ENCODE measurements at places on chromosomes 3 and 15.

DNA sequence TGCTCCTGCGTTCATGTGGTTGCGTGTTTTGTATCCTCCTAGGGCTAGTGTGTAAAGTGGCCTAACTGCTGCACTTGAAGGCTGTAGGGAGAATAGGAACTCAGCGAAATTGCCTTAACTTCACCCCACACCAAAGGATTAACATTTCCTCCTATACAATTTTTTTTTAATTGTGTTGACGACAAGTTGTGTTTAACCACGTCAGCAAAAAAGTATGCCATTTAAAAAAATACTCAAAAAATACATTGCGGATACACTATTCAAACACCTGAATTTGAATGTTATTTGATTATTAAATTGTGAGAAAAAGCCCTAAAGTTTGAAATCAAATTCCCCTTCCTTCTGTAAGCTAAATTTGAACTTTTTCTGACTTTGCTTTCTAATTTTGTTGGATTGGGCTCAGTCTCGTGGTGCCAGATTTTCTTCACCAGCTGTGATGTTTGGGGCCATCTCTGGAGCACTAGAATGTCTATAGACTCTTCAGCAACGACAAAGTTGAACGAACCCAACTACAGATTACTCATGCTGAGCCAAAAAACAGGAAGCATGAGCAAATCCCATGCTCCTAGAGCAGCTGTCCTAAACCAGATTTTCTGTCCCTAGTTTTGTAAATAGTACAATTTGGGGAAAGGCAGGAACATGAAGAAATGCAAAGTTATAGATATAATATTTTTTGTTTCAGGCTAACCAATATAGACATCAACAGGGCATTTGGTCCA lies 8.1 kb upstream of the SLC9A9 start:
- DNase-seq: no peak

DNA sequence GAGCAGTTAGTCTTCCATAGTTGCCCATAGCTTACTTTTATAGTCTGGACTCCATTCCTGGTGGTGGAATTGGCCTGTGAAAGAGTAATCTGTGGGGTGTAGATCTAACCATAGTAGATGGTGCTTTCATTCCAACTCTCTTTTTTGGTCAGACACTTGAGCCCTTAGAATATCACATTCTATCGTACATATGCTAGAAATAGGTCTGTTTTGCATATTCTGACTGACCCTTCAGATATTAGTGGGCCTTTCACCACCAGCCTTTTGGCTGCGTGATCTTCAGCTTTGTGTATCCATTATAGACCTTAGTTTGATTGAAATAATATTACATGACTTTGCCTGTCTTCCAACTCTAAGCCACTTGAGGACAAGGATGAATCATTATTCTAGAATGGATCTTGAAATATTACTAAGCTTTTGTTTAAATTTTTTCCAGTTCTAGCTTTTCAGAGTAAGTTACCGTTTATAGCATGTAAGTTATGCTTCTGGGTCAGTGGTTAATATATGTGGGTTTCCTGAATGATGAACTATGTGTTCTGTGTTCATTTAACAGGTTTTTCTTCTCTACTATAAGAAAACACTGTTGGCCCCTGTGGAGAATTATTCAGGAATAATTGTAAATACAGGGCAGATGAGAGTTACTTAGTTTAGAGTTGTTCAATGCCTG lies 8.7 kb downstream of the RAB7A start:
- no peak for DNase-seq

DNA sequence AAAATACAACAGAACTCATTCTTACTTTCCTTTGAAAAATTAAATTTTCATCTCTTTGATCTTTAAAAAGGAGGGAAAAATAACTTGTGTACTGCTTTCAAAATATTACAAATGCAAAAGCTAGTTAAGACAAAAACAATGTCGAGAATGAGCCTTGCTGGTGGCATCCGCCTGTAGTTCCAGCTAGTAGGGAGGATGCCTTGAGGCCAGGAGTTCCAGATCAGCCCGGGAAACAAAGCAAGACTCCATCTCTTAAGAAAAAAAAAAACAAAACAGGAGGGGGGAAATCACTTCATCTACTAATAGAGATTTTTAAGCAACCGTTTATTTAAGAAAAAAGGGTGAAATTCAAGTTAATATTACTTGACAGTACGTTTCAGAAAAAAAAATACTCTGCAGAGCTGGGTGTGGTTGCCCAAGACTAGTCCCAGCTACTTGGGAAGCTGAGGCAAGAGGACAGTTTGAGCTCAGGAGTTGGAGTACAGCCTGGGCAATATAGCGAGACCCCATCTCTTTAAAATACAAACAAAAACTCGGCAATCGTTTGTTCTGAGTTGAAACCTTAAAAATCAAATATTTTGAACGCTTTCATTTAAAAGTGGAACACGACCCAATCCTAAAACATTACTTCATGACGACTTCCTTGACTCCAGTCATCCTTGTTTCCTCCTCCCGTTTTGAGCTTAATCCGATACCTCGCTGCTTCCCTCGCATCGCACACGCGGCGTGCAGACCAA lies 1.2 kb downstream of the KPNA1 start:
- DNase-seq: no peak

GRCh38 chr15:72961346-72961745 lies 90.9 kb upstream of the NEO1 start:
- no peak for DNase-seq

GRCh38 chr3:181534781-181535221 lies 176.9 kb upstream of the SOX2 start:
- DNase-seq: no peak

GRCh38 chr3:8529738-8530525 lies 28.3 kb downstream of the LMCD1 start:
- DNase-seq: no peak

- no peak for DNase-seq
Measured at GRCh38 chr15:90291679-90292356, 26.3 kb downstream of the NGRN start.

DNA sequence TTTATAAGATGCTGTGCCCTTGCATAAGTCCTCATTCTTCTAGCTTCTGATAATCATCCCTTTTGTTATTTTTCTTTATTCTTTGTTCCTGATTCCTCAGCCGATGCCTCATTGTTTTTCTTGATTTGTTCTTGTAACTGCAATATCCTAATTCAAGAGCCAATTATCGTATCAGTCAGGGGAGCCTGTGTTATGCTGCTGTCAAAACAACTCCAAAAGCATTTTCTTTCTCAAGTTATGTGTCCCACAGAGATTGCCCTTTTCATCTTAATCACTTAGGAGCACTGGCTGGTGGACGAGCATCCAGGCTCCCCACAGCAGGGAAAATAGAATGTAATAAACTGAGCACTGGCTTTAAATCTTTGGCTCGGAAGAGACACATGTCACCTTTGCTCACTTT lies 207.3 kb downstream of the CHL1 start:
- no peak for DNase-seq

- DNase-seq: peak; percentile 52
Measured at GRCh38 chr3:30996467-30996866, 102.0 kb upstream of the GADL1 start.

GRCh38 chr3:106257172-106257571 lies 388.4 kb upstream of the CBLB start:
- DNase-seq: no peak

DNA sequence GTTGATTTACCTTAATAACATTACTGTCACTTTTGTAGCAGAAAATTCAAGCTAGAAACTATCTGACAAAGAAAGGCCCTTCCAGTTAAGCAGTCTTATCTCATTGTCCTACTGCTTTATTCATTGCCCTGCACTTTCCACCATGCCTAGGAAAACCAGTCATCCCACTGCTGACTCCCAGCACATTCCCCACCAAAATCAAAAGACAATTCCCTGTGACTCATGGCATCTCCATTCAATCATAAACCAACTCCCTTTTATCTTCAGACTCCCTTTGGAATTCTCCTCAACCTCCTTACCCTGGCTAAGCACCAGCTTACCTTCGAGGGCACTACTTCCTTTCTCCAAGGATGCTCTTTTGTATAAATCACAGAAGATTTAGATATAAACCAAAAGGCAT lies 184.3 kb downstream of the PLCH1 start:
- DNase-seq: peak; percentile 23

GRCh38 chr3:141015481-141015880 lies 35.7 kb upstream of the SPSB4 start:
- no peak for DNase-seq

- DNase-seq: no peak
Measured at GRCh38 chr3:23029001-23029400, 174.1 kb upstream of the UBE2E2 start.

- DNase-seq: no peak
Measured at GRCh38 chr3:177470197-177470941, 273.1 kb upstream of the TBL1XR1 start.

GRCh38 chr15:42273900-42274701 lies 868 bp upstream of the TMEM87A start:
- DNase-seq: no peak

GRCh38 chr3:104429727-104430126 lies 937.0 kb upstream of the ALCAM start:
- DNase-seq: no peak

DNA sequence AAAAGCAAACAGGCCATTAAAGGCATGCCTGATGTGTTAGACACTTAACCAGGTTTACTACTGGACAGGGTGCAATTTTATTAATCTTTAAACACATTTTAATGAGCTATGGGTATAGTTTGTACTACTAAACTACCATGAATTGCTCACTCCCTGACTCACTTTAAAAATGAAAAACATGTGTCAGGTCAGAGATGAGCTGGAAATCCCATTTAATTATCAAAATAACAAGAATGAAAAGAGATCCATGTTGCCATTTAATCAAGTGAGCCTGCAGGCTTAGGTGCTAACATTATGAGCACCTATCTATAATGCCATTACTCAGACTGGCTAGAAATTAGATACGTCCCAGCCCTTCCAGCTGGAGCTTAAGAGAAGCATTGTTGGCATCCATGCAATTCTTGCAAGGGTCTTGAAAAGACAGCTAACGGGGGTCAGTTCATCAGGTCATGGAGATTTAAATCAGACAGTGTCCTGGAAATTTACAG lies 224.4 kb downstream of the THRB start:
- no peak for DNase-seq

DNA sequence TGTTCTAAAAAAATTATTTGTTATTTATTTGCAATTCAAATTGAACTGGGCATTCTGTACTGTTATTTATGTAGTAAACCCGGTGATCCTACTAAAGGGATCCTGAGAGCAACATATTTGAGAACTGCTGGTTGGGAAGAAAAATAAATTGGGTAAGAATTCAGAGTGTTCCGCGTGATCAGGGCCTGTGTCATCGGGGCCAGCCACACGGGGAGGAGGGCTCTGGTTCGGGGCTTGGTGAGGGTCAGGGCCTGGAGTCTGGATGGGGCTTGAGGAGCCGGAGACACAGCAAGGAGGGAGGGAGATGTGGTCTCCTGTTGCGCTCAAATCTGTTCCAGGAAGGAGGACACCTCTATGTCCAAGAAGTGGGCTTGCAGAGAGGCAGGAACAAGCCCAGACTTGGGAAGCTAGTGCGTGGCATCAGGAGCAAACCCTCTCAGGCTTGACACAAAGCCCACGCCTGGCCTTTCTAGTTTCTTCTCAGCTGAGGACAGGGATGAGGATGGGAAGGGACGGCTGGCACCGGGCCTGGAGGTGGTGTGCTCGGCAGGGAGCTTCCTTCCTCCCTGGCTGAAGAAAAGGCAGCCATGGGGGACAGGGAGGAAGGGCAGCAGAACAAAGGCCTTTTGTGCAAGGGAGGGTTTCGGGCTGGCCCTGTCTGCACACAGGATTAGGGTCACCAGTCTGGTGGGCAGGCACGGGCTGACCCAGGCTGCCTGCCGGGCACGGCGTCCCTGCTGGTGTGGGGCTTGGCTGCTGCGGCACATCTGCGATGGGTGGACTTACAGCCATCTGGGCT lies 22.9 kb upstream of the FBLN2 start:
- DNase-seq: no peak

GRCh38 chr15:68419301-68420175 lies 12.4 kb downstream of the ITGA11 start:
- no peak for DNase-seq

GRCh38 chr3:154182322-154182922 lies 61.2 kb downstream of the ARHGEF26 start:
- no peak for DNase-seq

- peak; percentile 57 for DNase-seq
Measured at GRCh38 chr3:97138914-97139541, 324.6 kb downstream of the EPHA6 start.

DNA sequence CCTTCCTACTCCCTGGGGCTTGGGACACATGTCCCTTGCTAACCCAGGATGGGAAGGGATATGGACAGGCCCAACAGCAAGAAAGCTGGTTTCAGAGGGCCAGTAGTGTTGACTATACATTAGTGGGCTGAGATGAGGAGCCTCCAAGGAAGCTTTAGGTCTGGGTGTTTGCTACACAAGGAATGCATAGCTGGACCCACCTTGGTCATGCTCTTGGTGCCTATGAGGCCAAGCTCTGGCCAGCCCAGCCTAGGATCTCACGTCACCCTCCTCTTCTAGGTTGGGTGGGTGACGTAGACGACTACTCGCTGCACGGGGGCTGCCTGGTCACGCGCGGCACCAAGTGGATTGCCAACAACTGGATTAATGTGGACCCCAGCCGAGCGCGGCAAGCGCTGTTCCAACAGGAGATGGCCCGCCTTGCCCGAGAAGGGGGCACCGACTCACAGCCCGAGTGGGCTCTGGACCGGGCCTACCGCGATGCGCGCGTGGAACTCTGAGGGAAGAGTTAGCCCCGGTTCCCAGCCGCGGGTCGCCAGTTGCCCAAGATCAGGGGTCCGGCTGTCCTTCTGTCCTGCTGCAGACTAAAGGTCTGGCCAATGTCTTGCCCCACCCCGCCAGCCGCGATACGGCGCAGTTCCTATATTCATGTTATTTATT lies 653 bp upstream of the WDR6 start:
- no peak for DNase-seq
